Anterior cingulate cortex (tissue), 58 donors: ENCODE measurements at places on chromosomes 3 and 15.

GRCh38 chr15:43998607-43999006 lies 171.8 kb downstream of the WDR76 start:
- peak; percentile 49 for DNase-seq

- no peak for DNase-seq
Observed at GRCh38 chr3:72380193-72380592, 468.1 kb downstream of the SHQ1 start.

DNA sequence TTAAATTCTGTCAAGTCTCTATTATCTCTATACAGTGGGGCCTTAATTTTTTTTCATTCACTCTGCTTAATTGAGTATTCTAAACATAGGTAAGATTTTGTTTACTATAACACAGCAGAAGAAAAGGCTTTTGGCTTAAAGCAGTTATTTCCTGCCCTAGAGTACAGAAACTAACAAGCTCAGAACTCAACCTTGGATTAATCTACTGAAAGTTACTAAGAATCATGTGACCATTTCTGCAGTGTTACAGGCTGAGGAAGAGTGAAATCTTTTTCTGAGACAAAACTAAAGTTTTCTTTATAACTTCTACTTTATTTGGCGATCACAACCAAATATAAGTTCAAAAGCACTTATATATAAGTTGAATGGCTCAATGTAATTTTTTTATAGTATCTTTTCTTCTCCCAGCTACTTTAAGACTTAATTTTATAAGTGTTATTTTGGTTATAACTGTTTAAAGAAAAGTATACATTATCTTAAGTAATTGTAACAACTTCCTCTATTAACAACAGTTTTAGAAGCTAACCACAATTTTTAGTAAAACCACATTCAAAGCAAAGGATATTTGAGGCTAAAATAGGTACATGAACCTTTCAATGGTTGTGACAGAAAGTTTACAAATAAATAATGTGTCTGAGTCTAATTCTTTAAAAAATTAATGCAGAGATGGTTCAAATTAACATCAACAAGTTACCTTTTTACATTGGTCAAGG lies 240.6 kb upstream of the NAALADL2 start:
- no peak for DNase-seq

- DNase-seq, result no peak
Observed at GRCh38 chr3:178393146-178393545, 143.1 kb upstream of the KCNMB2 start.

- no peak for DNase-seq
Observed at GRCh38 chr3:181076558-181076957, 87.0 kb upstream of the DNAJC19 start.

DNA sequence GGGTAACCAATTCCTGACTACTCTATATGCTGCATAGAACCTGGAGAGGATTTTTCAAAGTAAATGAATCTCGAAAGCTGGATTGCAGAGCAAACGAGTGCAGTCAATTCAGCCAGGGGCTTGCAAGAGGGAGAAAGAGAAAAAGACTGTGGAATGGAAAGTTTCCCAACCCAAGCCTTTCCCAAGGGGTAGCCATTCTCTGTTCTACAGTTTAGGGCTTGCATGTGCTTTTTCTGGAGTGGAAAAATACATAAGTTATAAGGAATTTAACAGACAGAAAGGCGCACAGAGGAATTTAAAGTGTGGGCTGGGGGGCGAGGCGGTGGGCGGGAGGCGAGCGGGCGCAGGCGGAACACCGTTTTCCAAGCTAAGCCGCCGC lies 511 bp upstream of the RARB start:
- no peak for DNase-seq

GRCh38 chr3:22582266-22582665 lies 620.9 kb upstream of the UBE2E2 start:
- no peak for DNase-seq

GRCh38 chr3:61828184-61828874 lies 267.0 kb downstream of the PTPRG start:
- DNase-seq, result no peak

- DNase-seq, result no peak
Observed at GRCh38 chr3:33092496-33093254, 4.3 kb downstream of the GLB1 start.

DNA sequence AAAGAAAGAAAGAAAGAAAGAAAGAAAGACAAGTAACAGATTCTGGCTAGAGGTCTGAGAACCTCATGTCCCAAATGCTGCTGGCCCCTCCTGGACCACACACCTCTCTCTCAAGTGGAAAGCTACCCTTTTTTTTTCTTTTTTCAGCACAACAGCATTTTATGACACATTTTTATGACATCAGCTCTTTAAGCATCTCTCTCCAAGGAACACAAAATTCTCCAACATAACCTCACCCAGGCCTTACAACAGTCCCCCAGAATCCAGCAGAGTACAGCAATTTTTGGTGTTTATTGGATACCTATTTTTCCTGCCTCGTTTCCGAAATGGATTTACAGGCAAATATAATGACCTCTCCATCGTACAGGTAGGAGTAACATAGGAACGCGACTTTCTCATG lies 11.2 kb upstream of the NTRK3 start:
- no peak for DNase-seq
